ENCODE measurements at places on chromosomes 13 and 19.

DNA sequence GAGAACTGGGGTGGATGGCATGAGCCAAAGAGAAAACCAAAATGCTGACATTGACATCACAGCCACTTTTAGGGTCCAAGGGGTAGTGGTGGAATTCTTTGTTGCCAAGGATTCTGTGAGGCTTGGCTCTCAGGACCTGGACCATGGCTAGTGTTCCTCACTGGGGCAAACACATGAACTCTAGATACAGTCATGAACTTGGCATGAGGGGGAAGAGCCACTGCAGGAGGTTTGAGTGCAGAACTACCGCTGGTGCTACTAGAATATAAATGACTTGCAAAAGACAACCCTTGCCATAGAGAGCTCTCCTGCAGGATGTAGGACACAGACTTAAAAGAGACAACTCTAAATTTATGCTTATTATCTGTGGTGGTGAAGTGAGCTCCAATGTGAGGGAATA, 29.8 kb upstream of the FRY start:
- no peak for DNase-seq

- DNase-seq: no peak
Measured at GRCh38 chr13:32021785-32022184, 9.8 kb upstream of the FRY start.

DNA sequence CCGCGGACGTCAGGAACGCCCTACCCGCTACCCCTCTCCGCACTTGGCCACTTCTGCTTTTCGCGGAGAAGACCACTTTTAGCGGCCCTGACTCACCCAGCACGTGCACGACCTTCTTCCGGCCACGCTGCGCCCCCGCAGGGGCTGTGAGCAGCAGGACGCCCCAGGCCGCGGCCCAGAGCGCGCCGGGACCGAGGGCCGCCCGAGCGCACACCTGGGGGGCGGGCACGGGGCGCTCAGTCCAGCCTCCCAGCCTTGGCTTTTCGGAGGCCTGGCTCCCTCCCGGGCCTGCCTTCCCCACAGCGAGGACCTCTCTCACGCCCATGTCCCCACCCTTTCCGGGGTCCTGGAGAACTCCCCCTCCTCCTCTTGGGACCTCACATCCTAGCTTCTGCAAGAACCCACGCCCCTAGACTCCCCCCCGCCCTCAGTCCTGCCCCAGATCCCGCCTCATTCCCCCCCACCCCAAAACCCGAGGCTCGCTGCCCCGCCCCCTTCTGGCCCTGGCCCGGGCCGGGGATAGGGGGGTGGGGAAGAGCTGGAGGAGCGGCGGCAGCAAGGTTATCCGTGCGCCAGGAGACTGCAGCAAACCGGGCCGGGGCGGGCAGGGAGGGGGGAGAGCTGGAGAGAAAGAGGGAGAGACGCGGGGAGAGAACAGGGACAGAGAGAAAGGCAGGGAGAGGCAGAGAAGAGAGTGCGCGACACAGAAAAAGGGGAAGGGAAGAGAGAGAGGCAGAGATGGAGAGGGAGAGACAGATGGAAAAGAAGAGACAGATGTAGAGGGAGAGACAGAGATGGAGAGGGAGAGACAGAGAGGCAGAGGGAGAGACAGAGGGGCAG, 11.5 kb downstream of the TM6SF2 start:
- DNase-seq: no peak

DNA sequence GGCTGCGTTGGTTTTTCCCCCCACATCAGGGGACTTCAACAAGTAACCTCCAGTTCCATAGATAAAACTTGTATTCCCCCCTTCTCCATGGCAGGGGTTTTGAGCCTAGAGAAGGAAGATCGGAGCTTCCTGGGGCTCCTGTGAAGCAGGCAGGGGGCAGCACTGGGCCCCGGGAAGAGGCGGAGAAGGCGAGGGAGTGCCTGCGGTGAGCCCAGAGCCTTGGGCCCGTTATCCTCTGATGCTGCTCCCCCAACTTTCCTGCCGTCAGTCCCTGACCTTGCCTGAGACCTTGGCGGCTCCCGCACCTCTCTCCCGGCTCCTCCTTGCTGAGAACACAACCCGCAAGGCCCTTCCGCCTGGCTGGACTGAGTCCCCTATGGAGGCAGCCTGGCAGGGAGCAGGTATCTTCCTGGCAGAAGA, 2.5 kb downstream of the LIPE start:
- DNase-seq: no peak

DNA sequence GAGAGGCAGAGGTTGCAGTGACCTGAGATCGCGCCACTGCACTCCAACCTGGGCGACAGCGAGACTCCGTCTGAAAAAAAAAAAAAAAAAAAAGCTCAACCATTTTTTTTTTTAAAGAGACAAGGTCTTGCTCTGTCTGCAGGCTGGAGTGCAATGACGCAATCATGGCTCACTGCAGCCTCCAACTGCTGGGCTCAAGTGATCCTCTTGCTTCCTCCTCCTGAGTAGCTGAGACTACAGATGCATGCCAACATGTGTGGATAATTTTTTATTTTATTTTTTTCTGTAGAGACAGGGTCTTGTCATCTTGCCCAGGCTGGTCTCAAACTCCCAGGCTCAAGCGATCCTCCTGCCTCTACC, 10.3 kb downstream of the EHD2 start:
- DNase-seq: no peak

DNA sequence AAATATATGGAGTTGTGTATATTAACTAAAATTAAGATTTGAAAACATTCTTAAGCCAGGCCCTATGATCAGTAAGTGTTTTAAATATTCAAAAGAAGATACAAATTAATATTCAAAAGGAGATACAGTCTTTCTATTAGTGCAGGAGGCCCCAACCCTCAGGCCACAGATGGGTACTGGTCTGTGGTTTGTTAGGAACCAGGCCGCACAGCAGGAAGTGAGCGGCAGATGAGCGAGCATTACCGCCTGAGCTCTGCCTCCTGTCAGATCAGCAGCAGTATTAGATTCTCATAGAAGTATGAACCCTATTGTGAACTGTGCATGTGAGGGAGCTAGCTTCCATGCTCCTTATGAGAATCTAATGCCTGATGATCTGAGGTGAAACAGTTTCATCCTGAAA, 232.9 kb downstream of the FOXO1 start:
- DNase-seq: no peak

DNA sequence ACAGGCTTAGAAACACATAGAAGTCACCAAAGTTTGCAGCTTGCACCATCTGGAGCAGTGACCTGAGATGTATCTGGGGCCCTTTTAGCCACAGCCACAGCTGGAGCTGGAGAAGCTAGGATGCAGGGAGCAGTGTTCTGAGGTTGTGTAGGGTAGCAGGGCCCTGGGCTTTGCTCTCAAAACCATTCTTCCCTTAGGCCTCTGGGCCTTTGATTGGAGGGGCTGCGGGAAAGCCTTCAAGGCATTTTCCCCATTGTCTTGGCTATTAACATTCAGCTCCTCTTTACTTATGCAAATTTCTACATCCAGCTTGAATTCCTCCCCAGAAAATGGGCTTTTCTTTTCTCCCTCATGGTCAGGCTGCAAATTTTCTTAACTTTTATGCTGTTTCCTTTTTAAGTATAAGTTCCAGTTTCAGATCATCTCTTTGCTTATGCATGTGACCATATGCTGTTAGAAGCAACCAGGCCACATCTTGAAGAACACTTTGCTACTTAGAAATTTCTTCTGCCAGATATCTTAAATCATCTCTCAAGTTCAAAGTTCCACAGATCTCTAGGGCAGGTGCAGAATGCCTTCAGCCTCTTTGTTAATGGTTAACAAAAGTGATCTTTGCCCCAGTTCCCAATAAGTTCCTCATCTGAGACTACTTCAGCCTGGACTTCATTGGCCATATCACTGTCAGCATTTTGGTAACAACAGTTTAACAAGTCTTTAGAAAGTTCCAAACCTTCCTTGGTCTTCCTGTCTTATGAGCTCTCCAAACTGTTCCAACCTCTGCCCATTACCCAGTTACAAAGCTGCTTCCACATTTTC, 48.5 kb downstream of the NBEA start:
- no peak for DNase-seq

- DNase-seq: no peak
Measured at GRCh38 chr13:109314101-109314500, 472.3 kb downstream of the IRS2 start.

- DNase-seq: no peak
Measured at GRCh38 chr13:112127564-112128330, 60.8 kb downstream of the SOX1 start.

- no peak for DNase-seq
Measured at GRCh38 chr13:91058066-91058465, 289.4 kb upstream of the MIR17HG start.

- DNase-seq: no peak
Measured at GRCh38 chr13:79432992-79433391, 26.9 kb upstream of the RBM26 start.

DNA sequence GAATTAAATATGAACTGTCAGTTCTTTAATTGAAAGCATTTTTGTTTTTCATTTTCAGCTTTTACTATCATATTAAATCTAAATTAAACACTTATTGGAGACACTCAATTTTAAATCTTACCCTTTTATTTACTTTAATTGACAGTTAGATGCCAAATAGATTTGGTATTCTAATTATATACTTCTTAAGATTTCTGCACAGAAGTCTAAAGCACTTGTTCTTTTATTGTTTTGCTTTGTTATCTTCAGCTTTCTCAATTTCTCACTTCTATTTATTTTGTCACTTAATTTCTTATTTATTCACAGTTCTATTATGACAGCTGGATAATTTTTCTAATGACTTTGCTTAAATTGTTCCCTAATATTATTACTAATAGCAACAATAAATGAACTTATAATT, 1397.3 kb upstream of the MIR17HG start:
- no peak for DNase-seq

GRCh38 chr13:30072818-30073186, 222.4 kb upstream of the UBL3 start:
- DNase-seq: no peak

- no peak for DNase-seq
Measured at GRCh38 chr13:76293751-76294150, 592.5 kb downstream of the KCTD12 start.

GRCh38 chr13:65330691-65331090, 1899.4 kb downstream of the PCDH9 start:
- no peak for DNase-seq

GRCh38 chr19:855566-856120, 3.5 kb downstream of the ELANE start:
- DNase-seq: no peak

GRCh38 chr13:99199541-99200431, 868 bp upstream of the UBAC2 start:
- DNase-seq: no peak

GRCh38 chr19:18859676-18860301, 28.0 kb downstream of the UPF1 start:
- DNase-seq: no peak

GRCh38 chr19:493391-494170, 2.7 kb upstream of the MADCAM1 start:
- no peak for DNase-seq

DNA sequence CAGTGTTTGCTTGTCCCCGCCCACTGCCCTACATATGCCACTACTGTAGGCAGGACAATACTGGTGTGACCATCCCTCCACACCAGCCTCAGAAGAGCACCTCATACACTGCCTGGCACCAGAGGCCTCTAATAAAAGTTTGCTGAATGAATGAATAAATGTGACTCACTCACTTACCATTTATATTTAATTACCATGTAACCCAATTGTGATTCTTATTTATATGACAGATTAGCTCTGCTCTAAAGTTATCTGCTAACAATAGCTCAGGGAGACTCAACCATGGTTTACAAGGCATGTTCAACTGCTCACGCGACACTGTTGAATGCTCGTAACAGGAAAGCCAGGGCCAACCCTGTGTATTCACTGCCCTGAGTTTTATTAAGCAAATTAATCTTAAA, 66.0 kb upstream of the DOCK9 start:
- DNase-seq: no peak

DNA sequence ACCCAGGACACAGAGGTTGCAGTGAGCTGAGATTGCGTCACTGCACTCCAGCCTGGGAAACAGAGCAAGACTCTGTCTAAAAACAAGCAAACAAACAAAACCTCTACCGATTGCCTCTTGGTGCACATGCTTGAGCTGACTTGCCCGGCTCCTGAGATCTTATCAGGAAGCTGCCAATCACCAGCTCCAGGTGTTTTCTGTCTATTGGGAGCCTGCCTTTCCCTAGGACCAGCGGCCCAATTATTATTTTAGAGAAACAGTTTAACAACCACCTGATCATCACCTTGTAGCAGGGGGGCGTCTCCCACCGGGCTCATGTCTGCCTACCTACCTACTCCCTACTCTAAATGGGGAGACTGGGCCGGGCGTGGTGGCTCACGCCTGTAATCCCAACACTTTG, 10.8 kb downstream of the CLEC4M start:
- no peak for DNase-seq

GRCh38 chr13:98445340-98446233, 131.3 kb downstream of the STK24 start:
- peak; percentile 86 for DNase-seq

DNA sequence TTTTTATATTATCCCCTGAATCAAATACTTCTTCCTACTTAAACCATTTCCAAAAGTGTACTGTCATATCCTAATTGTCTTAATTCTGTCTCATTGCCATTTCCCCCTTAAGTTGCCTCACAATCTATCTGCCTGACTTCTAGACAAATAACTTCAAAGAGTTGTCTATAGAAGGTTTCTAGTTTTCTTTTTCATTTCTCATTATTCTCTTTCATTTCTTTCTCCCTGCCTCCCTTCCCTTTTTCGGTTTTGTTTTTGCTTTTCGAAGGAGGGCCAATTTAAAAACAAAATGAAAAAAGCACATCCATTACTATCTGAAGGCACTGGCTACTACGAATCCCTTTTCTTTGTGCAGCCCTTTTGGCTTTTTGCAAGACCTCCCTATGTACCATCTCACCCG, 367.2 kb downstream of the DNAJC15 start:
- DNase-seq: no peak

DNA sequence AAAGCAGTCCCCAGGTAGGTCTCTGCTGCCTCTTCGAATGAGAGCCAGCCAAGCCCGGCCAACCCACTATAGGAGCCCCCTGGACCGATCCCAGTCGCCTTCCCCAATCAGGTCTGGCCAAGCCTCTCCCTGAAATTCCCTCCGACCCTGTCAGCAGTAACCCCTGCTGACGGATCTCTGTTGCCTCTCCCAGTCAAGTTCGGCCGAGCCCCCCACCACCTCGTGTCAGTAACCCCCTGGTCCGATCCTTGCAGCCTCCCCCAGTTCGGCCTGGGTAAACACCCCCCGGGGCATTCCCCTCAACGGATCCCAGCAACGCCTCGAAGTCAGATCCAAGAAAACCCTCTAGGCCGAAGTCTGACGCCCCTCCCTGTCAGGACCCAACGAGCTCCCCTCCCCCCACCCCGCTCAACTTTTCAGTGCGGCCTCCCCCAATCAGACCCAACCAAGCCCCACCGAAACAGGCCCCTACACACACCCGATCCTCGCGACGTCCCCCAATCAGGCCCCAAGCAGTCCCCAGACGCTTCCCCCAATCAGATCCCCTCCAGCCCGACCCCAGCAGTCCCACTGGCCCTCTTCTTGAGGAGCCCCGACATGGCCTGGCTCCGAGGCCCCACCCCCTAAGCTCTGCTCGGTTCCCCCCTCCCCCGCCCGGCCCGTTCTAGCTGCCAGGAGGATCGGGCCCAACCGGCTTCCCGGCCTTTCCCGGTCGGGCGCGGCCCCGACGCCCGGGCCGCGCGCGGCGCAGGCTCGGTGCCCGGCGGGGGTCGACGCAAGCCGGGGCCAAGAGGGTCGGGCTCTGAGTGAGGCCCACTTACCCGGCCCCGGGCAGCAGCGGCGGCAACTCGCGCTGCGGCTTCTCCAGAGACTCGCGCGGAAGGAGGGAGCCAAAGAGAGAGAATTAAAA, 1.8 kb downstream of the TNPO2 start:
- DNase-seq: peak; percentile 76

GRCh38 chr13:22024381-22024994, 353.6 kb downstream of the FGF9 start:
- no peak for DNase-seq
